GM18507 (cell line): ENCODE measurements at places on chromosomes 7 and 10.

GRCh38 chr10:96230527-96230926, 40.8 kb downstream of the BLNK start:
- DNase-seq: no peak

DNA sequence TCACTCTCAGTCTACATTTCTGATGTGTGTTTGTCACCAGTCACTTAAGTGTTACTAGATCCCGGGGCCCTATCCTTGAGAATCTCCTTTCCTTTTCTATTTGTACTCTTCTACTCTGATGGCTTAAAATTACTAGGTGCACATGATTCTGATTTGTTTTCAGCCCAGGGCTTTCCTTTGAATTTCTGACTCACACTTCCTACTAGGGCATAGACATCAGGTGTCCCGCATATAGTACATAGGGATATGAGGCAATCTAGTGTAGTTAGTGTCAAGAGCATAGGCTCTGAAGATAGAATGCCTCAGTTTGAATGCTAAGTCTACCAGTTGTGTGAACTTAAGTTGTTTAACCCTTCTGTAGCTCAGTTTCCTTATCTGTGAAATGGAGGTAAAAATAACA, 49.4 kb upstream of the LRRN3 start:
- DNase-seq: no peak

- DNase-seq: no peak
Measured at GRCh38 chr10:27819781-27820531, 74.3 kb upstream of the MKX start.

GRCh38 chr10:3525832-3526449, 259.1 kb downstream of the KLF6 start:
- DNase-seq: no peak

DNA sequence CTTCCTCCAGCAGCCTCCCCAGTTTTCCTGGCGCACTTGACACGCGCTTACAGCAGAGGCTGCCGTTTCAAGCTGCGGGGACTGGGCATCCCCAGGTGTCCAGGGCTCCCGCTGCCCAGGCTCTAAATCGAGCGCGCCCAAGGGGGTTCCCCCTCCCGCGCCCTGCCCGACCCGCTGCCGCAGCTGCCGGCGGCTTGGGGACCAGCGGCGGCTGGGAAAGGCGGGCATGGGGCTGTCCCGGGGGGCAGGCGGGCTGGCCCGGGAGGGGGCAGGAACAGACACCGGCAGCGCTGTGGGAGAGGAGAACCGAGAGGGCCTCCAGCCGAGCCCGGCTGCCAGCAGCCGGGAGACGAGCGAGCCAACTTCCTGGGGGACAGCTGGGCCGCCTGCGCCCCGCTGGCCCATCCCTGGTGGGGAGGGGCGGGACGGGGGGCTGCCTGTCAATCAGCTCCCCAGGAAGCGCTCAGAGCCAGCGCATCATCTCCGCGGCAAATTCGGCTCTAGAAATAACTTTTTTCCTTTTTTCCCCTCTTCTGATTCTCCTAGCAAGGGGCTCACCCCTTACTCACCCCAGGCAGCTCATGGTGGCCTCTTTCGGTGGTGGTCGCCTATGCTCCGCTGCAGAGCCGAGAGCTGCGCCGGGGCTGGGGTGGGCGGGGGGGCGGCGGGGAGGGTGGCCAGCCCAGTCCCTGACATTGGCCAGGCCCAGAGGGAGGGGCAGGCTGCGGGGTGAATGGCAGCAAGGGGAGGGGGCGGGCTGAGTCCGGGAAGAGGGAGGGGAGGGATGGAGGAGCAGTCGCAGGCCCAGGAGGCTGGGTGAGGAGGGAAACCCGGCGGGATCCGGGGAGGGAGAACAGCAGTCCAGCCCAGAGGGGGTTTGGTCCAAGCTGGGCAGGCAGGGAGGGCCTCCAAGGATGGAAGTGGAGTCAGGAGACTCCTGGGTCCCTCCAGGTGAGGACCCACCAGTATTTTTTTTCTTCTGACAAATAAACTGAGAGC, 14.7 kb downstream of the GRID2IP start:
- no peak for DNase-seq

- DNase-seq: no peak
Measured at GRCh38 chr7:137480401-137480800, 136.9 kb upstream of the PTN start.

DNA sequence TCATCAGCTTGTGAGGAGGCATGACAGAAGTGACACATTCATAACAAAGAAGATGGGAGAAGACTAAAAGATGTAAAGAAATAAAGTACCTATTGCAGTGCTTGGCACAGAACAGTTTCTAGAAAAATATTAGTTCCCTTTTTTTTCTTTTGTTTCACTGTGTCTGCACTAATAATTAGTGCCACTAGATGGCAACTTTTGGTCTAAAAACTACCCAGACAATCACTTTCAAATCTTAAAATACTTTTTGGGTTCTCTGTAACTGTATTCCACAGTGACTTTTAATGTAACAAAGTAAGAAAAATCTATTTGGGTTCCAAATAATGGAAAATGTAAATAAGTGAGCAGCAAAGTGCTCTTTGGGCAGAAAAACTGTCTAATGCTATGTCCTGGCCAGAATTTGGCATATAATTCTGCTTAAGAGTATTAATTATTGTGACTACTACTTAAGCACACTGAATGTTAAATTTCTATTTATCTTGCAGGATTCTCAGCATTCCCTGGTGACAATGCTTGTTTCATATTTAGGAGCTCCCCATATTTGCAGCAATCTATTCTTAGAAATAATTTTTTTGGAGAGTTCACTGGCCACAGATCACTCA, 134.8 kb upstream of the KIF5B start:
- no peak for DNase-seq

- DNase-seq: no peak
Measured at GRCh38 chr10:103781329-103782061, 73.9 kb downstream of the SH3PXD2A start.

- no peak for DNase-seq
Measured at GRCh38 chr7:20777377-20778062, 9.2 kb downstream of the SP8 start.

- no peak for DNase-seq
Measured at GRCh38 chr7:30074422-30075030, 46.3 kb downstream of the PLEKHA8 start.

DNA sequence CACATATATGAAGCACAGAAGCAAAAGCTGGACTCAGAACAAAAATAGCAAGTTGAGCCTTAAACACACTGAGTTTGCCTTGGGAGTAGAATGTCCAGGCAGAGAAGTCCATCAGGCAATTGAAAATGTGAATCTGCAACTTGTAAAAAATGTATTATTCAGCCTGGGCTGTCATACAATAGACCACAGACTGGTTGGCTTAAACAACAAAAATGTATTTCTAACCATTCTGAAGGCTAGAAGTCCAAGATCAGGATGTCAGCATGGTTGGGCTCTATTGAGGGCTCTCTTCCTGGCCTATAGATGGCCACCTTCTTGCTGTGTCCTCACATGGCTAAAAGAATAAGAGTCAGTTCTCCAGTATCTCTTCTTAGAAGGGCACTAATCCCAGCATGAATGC, 76.5 kb upstream of the CAPZA2 start:
- no peak for DNase-seq

GRCh38 chr10:34780818-34781380, 34.2 kb downstream of the PARD3 start:
- no peak for DNase-seq

GRCh38 chr7:150951521-150951920, 26.6 kb downstream of the KCNH2 start:
- no peak for DNase-seq

- DNase-seq: no peak
Measured at GRCh38 chr10:49149881-49150280, 16.1 kb upstream of the FAM170B start.

DNA sequence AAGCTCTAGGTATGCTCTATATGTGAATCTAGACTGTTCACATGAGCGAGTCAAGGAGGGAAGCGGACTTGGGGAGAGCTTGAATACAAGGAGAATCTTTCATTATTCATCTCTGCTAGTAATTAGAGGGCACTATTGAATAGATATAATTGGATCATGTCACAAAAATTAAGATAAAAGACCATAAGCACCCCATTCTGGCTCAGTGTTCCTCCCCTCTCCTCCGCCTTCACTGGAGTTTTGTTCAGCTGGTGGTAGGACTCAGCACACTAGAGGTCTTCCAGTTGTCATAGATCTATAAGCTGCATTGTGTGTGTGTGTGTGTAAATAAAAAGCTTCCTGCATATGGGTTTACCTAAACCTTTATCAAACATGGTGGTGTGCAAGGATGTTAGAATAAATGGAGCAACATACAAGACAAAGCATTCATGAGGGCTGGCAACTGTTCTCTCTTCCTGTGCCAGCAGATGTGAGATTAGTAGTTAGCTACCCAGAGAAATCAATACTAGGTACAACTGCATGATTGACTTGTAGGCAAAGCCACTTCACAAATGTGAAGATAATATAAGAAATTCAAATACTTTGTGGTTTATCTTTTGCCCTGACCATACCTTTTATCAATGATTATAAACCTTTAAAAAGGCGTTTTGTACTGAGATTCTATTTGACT, 142.6 kb downstream of the CREB5 start:
- DNase-seq: no peak

DNA sequence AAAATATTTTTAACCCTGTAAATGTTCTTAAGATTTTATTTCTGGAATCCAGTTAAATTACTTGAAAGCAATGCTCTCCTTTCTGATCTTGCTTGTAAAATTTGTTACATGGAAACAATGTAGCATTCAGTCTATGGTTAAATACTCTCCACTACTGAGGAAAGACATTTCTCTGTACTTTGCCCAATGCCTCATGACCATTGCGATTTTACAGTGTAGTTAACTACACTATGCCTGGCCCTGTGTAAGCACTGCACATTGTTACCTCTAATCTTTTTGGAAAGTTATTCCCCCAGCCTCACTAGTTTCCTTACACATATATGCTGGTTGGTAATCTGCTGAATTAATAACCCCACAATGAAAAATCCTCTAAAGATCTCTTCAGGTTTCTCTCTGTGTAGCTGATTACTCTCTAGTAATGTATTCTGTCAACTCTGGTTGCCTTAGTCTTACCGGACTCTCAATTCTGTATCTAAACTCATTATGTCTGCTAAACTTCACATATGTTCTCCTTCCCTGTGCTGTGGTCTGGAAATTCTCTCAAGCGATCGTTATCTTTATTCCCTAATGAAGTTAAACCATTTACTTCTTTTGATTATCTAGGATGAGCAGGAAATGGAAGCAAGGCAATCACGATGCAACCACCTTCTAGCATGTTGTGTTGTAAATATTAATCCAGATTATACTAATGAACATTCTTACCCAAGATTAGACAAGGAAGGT, 58.7 kb upstream of the TMEM106B start:
- DNase-seq: no peak

GRCh38 chr7:134669845-134670373, 23.3 kb downstream of the BPGM start:
- DNase-seq: no peak

GRCh38 chr10:2111965-2112364, 374.6 kb upstream of the ADARB2 start:
- DNase-seq: no peak

DNA sequence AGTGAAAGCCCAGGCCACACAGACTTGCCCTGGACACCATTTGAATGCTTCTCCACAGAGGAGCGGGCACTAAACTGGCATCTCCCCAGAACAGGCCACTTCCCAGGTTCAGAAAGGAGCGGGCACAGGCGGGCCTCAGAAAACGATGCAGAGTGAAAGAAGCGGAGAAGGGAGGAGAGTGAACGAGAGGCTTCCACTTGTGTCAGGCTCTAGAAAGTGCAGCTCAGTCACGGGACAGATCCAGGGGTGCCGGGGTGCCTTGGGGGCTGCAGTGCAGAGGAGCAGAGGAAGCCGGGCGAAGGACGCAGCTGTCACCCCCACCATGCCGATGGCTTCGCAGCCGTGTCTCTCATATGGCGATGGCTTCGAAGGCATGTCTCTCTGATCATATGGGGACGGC, 26.1 kb upstream of the PRKAR1B start:
- no peak for DNase-seq

GRCh38 chr10:122864901-122865300, 14.5 kb downstream of the FAM24B start:
- no peak for DNase-seq

DNA sequence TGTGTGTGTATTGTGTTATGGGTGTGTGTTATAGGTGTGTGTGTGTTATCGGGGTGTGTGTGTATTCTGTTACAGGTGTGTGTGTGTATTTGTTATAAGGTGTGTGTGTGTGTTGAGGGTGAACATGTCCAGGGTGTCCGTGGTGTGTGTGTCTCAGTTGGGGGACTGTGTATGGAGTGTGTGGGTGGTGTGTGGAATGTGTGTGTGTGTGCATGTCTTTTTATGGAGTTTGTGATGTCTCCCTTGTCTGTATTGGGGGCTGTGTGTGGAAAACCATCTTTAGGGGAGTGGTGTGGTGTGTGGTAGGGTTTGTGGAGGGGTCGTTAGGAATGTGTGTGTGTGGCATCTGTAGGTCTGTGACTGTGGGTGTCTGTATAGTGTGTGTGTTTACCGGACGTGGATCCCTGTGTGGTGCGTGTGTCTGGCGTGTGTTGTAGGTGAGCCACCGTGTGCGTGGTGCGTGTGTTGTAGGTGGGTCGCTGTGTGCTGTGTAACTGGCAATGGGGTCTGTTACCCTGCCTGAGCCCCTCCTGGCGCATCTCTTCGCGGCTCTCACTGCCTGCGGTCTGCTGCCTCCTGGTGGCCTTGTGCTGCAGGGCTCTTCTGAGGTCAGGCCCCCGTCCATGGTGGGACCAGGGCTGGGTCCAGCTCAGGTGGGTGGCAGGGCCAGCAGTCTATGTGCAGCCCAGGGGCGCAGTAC, 61.7 kb downstream of the PALD1 start:
- peak; percentile 46 for DNase-seq

- DNase-seq: no peak
Measured at GRCh38 chr10:92965314-92965713, 95.3 kb upstream of the CYP26C1 start.

DNA sequence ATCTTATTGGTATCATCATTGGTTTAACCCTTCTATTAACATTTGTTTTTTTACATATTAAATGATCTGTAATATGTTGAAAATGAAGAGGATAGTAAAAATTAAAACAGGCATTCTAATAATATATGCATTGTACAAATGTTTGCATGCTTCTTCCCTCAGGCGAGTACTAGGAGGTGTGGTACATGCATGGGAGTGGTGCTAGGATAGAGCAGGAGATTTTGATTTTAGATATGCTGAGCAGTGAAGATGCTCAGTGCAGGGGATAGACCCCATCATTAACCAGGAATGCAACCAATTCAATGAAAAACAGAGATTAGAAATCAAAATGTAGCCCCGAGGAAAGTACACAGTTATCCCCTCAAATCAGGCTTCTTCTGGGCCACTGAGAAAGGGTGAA, 916.4 kb downstream of the LRMDA start:
- no peak for DNase-seq

GRCh38 chr10:29826801-29827450, 192.2 kb upstream of the SVIL start:
- DNase-seq: no peak

DNA sequence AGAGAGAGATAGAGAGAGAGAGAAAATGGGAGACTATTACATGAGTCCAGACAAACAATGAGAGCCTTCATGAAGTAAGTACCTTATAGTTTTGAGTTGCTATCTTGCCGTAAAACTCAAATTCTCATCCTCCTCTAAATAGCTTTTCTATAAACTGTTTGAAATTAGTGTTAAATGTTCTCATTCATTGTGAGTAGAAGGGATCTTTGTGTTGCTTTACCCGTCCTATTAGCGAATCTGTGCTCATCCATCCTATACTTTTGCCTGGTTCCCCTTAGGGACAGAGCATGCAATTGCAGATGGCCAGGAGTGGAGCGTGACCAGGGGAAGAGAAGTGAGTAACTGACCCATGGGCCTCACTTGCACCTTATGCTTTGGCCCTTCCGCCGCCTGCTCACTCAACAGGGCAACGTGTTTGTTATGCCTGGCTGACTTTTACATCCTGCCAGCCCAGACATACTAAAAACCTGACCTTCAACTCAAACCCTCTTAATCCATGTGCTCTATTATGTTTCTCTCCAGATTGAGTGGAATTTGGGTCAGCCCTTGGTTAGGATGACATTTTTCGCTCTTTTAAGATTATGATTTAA, 244.2 kb upstream of the YAE1 start:
- no peak for DNase-seq
